Activated effector memory CD4-positive, alpha-beta T cell treated with anti-CD3 and anti-CD28 coated beads, Interleukin-2, amount 50 U/mL, for 16 hours (primary cell): ENCODE measurements at places on chromosomes 4 and X.

DNA sequence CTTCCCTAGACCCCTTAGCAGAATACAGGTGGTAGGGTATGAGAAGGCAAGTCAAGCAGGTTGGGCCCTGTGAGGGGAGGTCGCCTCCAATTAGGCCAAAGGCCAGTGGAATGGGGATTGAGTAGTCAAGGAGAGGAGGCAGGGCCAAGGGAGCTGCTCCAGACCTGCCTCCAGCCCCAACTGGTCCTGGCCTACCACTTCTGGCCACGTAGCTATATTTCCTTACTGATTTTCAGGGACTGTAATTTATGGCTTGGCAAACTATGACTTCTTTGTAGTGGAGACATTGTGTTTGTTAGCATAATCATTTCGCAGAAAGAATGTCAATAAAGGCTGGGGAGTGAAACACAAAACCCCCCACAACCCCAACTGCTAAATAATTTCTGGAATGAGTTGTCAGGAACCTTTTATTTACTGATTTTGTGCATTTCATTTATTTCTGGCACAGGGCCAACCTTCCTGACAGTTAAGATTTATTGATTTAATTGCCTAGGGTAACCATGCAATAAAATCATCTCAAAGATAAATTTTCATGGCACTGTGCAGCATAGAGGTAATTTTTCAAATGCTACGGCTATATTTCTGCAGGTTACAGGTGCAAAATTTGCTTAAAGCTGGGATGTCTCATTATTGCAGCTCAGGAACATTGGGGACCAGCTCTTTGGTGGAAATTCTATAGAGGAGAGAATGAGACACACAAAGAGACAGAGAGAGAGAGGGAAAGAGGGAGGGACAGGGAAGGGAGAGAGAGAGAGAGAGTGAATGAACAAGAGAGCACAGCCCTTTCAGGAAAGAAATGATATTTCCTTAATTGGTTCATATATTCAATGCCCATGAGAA lies 494.9 kb downstream of the IDS start:
- DNase-seq, result no peak

DNA sequence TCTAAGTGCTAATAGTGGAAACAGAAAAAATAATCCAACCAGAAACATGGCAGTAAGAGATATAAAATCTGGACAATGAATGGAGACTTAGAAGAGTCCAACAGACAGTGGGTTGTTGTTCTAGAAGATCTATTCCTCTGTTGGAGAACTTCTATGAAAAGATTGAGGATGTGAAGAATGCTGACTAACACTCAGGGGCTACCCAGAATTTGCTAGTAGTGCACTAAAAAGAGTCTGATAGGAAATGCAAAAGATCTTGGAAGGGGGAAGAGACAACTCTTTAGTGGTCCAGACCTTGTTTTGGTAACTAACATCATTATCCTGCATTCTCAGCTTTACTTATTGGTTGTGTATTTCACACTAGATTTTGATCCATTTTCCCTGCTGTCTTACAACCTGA lies 77.9 kb downstream of the SMARCA1 start:
- no peak for DNase-seq

DNA sequence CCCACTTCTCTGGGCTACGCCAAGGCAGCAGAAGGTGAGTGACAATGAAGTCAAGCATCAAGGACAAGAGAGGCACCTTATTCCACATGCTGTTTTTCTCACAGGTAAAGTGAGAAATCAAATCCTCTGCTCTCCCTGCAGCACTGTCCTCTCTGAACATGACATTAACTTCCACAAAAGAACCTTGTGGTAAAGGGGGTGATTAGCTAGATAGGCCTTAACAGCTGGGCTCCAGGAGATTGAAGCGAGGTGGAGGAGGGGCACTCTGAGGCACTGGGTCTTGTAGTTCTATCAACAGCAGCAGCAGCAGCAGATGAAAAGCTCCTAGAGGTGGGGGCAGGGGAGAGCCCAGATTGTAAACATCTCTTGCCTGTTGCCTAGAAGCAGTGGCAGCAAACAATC lies 96.8 kb upstream of the CXXC4 start:
- no peak for DNase-seq

DNA sequence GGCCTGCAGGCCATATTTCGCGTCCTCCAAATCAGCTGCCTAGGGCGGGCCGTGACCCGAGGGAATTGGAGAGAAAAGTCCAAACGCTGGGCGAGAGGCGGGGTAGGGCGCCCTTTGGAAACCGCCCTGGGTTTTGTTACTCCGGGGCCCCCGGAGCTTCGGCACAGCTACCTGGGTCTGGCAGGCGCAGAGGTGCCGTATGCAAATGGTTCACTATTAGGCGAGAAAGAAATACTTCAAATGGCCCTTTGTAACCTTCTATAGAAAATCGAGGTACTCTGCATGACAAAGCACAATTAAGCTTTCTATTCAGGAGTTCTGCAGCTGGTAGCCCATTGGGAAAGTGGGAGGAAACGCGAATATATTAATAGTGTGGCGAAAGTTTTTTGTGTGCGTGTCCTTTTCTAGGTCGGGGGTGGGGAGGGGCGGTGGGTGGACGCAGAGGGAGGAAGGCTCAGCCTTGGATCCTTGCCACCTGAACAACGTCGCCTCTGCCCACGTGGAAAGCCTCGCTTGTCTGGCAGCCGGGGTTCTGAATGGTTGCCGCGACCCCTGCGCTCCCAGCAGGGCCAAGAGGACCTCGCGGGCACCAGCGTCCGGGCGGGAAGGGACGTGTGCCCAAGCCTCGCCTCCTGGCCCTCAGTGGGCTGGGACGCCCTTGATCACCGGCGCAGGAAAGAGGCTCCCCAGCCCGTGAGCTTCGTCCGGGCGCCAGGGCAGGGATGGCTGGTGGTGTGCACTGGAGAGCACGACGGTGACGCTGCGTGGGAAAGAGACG lies 9.5 kb downstream of the GSX2 start:
- DNase-seq, result no peak

- DNase-seq, result no peak
Observed at GRCh38 chr4:120218981-120219380, 152.3 kb upstream of the MAD2L1 start.

- DNase-seq, result peak; percentile 53
Observed at GRCh38 chr4:122978109-122978508, 55.7 kb upstream of the NUDT6 start.

GRCh38 chrX:39725928-39726619 lies 371.7 kb downstream of the BCOR start:
- no peak for DNase-seq

DNA sequence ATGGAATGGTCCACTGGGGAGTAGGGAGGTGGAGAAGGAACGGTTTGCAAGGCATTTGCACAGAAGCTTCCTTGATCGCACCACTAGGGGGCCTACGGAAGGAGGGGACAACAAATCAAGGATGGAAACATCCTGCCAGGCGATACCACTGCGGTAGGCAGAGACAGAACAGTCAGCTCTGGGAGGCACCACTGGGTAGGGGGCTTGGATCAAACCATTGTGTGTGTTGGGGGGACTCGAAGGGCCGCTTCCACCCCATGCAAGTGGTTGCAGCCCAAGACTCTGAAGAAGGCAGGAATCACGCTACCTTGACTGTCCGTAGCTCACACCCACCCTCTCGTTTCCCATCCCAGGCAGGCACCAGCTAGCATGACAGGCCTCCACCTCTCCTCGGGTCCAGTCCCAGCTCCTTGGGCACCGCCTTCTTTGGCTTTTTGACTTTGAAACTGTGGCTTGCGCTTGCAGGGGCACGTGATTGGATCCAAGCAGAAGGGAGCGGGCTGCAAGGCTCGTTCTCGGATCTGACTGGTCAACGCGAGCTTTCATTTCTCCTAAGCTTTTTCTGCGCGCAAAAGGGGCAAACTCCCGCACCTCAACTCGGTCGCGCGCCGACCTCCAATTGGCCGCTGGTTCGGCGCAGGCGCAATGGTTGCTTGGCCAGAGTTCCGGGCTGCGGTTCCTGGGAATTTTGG lies 28.4 kb downstream of the GAGE1 start:
- DNase-seq, result no peak

- no peak for DNase-seq
Observed at GRCh38 chr4:185358959-185359358, 36.8 kb downstream of the LRP2BP start.

GRCh38 chrX:147948531-147948930 lies 32.6 kb upstream of the FMR1NB start:
- DNase-seq, result no peak

DNA sequence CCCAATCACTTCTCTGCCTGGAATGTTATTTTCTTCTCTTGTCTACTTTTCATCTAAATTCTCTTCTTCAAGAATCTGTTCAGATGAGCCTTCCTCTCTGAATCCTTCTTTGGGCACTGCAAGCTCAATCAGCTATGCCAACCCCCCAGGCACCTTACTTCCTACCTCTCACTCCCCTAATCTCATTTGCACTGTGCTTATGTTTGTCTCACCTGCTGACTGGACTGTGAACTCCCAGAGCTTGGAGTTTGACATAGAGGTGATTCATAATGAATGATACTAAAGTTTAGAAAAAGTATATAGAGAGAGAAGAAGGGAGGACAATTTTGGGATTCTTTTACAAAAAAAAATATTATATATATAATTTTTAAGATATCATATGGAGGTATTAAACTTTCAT lies 36.3 kb downstream of the ANXA10 start:
- DNase-seq, result no peak

- no peak for DNase-seq
Observed at GRCh38 chrX:147838465-147839131, 73.1 kb upstream of the FMR1 start.

DNA sequence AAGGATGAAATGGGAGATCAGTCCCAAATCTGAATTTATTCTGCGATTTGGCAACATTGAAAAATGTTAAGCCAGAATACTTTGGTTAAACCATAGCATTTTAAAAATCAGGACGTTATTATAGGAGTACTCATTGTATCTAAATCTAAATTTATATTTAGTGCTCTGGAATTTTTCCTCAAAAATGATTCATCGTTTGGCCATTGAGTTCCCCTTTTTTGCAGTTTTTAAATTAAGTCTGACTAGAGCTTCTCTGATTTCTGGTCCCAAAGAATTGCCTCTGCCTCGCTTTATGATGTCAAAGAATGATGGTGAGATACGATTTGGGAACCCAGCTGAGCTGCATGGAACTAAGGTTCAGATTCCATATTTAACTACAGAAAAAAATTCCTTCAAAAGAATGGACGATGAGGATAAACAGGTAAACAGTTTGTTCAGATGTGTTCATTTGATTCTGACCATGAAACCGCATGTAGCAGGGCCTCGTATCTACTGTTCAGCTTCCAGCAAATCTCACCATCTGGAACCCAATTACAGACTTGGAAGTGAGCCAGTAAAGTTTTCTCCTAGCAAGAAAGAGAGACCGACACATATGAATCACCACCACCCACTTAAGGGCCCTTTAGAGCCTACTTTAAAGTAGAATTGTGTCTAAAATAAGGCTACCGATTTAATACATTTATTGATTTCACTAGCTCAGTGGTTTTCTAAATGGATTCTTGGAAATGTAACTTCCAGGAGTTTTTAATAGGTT lies 75.6 kb downstream of the REPS2 start:
- no peak for DNase-seq

- DNase-seq, result no peak
Observed at GRCh38 chr4:88745581-88746163, 48.0 kb upstream of the NAP1L5 start.

- DNase-seq, result no peak
Observed at GRCh38 chrX:38515291-38515690, 46.1 kb upstream of the TSPAN7 start.

- no peak for DNase-seq
Observed at GRCh38 chr4:34148322-34148908, 2095.9 kb downstream of the ARAP2 start.

GRCh38 chr4:88526221-88526815 lies 2.7 kb upstream of the PYURF start:
- no peak for DNase-seq

GRCh38 chrX:38732866-38733265 lies 68.4 kb upstream of the MID1IP1 start:
- no peak for DNase-seq
